ENCODE measurements at places on chromosomes 11 and 22.

- DNase-seq = no peak
Observed at GRCh38 chr11:28913883-28914282, 805.7 kb downstream of the METTL15 start.

GRCh38 chr22:41690476-41690875, 1.8 kb upstream of the SNU13 start:
- no peak for DNase-seq

GRCh38 chr11:64894812-64895452, 16.5 kb upstream of the EHD1 start:
- no peak for DNase-seq

DNA sequence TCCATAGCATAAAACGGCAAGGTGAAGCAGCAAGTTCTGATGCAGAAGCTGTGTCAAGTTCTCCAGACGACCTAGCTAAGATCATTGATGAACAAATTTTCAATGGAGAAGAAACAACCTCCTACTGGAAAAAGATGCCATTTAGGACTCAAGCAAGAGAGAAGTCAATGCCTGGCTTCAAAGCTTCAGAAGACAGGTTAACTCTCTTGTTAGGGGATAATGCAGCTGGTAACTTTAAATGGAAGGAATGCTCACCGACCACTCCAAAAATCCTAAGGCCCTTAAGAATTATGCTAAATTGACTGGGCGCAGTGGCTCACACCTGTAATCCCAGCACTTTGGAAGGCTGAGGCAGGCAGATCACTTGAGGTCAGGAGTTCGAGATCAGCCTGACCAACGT, 31.3 kb downstream of the CLTCL1 start:
- DNase-seq = no peak

DNA sequence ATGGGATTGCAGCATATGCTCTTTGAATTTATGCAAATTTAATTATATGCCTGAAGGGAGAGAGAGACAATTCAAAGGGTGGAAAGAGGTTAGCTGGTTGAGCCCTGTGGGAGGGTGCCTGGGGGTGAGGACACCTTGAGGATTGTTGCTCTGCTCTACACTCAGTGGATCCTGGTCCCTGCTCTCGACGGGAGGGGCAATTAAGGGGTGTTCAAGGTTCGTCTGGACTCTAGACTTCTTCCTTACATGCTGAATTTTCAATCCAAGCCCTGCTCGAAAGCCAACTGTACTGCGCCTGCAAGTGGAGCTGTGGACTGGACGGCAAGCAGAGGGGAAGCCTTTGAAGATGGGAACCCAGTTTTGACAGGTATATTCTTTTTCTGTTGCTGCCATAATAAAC, 15.5 kb upstream of the OR5M11 start:
- no peak for DNase-seq

DNA sequence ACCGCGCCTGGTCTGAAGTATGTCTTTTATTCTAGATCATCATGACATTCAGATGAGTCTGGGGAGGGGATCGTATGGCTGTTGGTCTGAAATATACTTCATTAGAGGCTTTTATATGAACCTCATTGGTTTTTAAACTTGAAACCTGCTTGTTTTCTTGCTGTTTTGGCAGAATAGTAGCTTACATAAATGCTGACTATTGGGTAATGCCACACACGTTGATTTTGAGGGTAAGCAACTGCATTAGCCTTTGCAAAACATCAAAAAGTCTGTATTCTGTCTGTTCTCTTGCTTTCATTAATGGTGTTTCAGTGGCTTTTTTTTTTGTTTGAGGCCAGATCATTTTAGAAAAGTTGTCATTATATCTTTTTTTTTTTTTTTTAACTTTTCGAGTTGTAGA, 14.2 kb downstream of the PPME1 start:
- no peak for DNase-seq

- no peak for DNase-seq
Observed at GRCh38 chr11:35850191-35850590, 93.7 kb upstream of the LDLRAD3 start.

DNA sequence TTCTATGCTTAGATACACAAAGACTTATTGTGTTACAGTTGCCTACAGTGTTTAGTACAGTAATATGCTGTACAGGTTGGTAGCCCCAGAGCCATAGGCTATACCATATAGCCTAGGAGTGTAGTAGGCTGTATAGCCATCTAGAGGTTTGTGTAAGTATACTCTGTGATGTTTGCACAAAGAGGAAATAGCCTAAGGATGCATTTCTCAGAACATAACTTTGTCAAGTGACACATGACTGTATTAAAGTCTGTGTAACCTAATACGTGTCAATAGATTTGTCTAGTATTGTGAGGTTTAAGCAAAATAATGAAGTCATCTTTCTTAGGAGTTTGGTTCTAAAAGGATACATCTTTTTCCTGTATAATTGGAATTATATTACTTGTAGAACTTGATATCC, 5.5 kb downstream of the ZC3H12C start:
- no peak for DNase-seq

GRCh38 chr11:62132191-62132590, 8.4 kb downstream of the INCENP start:
- DNase-seq = no peak

GRCh38 chr11:61897387-61898246, 6.3 kb upstream of the FADS3 start:
- peak; percentile 56 for DNase-seq

DNA sequence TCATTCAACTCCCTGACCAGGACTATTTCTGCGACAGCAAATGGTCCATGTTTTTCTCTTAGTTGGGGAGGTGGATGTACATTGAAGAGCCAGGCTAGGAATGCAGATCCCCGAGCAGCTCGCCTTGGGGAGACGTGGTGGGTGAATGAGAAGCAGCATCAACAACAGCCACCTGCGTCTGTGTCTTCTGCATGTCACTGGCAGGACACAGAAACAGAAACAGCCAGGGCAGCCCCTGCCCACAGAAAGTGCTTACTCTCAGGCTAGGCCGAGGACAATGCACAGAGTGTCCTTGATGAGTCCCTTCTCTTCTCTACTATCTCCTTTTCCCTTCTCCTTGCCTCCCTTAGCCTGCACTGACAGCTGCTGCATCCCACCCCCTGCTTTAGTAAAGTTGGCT, 541.9 kb upstream of the CADM1 start:
- no peak for DNase-seq

GRCh38 chr11:101435408-101435973, 148.3 kb downstream of the TRPC6 start:
- DNase-seq = no peak

DNA sequence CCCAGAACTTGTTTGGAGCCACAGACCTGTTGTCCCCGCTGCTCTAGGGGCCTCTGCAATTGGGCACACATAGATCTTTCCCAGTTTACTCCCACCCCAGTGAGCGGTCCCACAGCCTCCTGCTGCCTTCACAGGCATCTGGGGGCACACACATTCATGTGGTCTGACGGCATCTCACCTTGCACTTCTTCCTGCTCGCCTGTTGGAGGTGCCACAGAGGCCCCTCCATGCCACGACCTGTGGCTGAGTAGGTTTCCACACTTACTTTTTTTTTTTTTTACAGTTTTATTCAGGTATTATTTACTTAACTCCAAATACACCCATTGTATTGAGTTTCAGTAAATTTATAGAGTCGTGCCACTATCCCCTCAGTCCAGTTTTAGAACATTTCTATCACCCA, 68.9 kb upstream of the SEPTIN5 start:
- no peak for DNase-seq

DNA sequence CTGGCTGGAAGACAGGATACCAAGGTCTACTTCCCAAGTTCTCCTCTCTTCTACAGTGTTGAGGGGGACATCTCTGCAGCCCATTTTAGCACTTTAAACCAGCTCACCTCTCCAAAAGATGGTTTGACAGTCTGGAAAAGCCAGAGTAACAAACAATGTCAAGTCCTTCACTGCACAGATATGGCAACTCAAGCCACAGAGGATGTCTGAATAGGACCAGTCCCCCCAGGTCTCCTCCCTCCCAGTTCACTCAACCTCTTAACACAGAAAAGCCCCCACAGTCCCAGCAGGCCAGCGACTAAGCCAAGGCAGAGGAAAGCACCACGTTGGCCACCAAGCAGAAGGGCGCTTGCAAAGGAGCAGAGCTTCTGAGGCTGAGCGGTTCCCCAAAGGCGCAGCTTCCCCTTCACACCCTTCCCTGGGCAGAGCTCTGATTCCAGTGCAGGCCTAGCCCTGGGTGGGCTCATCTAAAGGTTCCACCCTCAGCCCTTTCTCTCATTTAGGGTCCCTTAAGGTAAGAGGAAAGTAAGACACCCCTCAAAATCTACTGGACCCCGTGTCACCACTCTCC, 62.7 kb downstream of the PAK1 start:
- DNase-seq = no peak

DNA sequence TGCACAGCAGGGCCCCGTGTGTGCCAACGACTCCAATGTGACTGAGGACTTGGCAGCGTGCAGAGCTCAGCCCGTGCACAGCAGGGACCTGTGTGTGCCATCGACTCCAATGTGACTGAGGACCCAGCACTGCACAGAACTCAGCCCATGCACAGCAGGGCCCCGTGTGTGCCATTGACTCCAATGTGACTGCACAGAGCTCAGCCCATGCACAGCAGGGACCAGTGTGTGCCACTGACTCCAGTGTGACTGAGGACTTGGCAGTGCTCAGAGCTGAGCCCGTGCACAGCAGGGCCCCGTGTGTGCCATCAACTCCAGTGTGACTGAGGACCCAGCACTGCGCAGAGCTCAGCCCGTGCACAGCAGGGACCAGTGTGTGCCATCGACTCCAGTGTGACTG, 347.8 kb upstream of the B3GAT1 start:
- no peak for DNase-seq

DNA sequence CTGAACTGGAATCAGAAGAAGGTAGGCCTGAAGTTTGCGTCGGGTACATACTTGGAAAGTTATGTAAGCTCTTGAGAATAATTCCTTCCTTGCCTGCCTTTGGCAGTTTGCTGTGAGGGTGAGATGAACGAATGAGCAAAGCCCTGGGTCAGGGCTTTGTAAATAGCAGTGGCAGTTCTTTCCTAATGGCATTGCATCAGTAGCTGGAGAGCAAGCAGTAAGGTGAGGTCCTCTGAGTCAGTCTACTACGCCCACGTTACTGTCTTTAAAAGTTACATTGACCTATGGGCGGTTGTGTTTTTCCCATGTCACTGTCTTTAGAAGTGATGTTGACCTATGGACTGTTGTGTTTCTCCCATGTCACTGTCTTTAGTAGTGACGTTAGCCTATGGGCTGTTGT, 179.1 kb upstream of the E2F8 start:
- no peak for DNase-seq

- DNase-seq = no peak
Observed at GRCh38 chr11:60211206-60211605, 28.3 kb upstream of the MS4A6A start.

- no peak for DNase-seq
Observed at GRCh38 chr11:45772986-45773785, 31.8 kb upstream of the SLC35C1 start.

- DNase-seq = no peak
Observed at GRCh38 chr11:76336597-76336996, 44.3 kb downstream of the THAP12 start.

DNA sequence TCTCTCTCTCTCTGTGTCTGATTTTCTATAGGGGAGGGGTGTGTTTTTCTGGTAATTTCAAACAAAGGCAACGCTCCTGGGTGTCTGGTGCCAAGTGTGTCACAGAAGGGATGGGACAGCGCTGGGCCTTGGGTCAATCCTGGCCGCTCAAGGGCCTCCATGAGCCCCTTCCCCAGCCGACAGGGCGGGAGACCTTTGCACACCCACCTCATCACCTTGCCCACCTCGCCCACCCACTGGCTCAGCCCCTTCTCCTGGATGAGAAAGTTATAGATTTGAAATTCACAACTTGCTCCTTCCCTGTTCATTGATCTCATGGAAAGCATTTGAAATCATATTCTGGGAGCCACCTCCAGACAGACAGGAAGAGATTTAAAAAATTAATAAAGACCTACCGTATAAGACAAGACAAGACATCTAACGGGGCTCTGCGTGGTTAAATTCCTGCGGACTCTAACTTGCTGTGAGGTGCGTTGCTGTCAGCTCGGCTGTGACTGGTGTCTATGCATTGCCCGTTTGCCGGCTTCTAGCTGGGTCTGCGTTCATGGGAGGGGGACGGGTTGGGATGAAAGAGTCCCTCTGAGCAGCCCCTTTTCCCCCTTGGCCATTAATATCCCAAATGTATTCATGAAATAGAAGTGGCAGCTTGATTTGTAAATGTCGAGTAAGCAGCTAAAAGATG, 27.0 kb downstream of the MPPED1 start:
- DNase-seq = no peak

- no peak for DNase-seq
Observed at GRCh38 chr22:37454857-37455686, 27.8 kb upstream of the ELFN2 start.

- DNase-seq = no peak
Observed at GRCh38 chr11:104064034-104064630, 27.7 kb downstream of the DDI1 start.

GRCh38 chr11:57432149-57432561, 5.2 kb upstream of the SLC43A3 start:
- peak; percentile 34 for DNase-seq

- DNase-seq = no peak
Observed at GRCh38 chr11:75441804-75442132, 8.8 kb upstream of the KLHL35 start.

- no peak for DNase-seq
Observed at GRCh38 chr22:40281717-40282116, 64.6 kb upstream of the ADSL start.

- DNase-seq = no peak
Observed at GRCh38 chr22:32548039-32548438, 73.4 kb downstream of the FBXO7 start.

DNA sequence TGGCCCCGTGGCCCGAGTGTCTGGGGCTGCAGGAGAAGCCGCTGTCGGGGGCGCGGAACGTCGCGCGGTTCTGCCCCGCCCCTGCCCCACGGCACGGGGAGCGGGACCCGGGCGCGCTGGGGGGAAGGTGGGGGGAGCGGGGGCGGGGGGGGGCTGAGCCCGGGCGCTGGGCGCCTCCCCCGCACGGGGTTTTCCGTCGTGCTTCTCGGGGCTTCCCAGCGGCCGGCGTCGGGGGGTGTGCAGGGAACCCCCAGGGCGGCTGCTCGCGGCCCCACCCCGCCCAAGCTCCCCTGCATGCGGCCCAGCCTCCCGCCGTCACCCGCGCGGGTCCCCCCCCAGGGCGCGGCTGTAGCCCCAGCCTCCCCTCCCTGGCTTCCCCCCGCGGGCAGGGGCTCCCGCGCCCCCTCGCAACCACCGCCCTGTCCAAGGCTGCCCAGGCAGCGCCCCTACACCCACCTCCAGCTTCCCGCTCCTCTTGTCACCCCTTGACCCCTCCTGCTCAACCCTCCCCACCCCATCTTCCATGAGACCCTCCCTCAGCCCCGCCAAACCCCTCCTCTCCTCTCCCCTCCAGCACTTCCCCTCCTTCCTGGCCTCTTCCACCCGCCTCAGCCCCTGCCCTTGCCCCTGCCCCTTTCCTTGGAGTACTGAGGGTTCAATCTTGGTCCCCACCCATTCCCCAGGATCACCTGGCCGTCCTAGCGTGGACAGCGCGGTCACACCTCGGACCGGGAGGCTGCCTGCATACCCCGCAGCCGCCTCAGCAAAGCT, 1.7 kb downstream of the IL17REL start:
- DNase-seq = no peak

- DNase-seq = no peak
Observed at GRCh38 chr11:22730319-22730718, 63.9 kb downstream of the GAS2 start.

GRCh38 chr11:72856551-72857345, 42.5 kb downstream of the ATG16L2 start:
- DNase-seq = no peak

All from bone marrow (tissue), 2 donors.